ENCODE measurements at places on chromosomes 16 and 17. TPM values are rescaled to one million over a fixed set of nuclear protein-coding genes. Genes with fewer than 3 reads are reported as not detected.

GRCh38 chr17:58091024-58091567, 7.9 kb downstream of the DYNLL2 start:
- DNase-seq, result peak; percentile 27

GRCh38 chr16:11890231-11890965, 25.4 kb downstream of the GSPT1 start:
- DNase-seq, result no peak

Gene IL4R
- total RNA-seq, result 155 TPM

Gene ZNF624
- total RNA-seq, result 4.8 TPM

- no peak for DNase-seq
Observed at GRCh38 chr17:82865774-82866395, 26.1 kb upstream of the ZNF750 start.

GRCh38 chr17:66302761-66303626, 581 bp downstream of the PRKCA start:
- DNase-seq, result peak; percentile 70

Gene CTRB2
- not detected for total RNA-seq

Gene PIPOX
- 1.6 TPM for total RNA-seq

Gene KRT31
- not detected for total RNA-seq

DNA sequence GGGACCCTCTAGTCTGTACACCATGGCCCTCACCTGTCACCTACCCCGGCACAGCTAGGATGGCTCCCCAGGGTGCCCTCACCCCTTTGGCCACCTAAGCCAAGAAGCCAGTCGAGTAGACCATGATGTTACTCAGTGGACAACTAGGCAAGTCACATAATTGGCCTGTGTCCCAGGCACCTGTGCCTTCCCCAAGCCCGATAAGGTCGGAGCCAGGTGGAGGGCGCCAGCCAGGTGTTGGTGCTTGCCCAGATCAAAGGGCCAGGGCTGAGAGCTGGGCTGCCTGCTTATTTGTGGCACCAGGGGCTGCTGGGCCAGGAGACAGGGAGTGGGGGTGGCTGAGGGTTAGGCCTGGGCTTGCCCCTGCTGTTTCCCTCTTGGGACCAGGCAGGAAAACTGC, 16.8 kb downstream of the SPNS2 start:
- DNase-seq, result no peak

DNA sequence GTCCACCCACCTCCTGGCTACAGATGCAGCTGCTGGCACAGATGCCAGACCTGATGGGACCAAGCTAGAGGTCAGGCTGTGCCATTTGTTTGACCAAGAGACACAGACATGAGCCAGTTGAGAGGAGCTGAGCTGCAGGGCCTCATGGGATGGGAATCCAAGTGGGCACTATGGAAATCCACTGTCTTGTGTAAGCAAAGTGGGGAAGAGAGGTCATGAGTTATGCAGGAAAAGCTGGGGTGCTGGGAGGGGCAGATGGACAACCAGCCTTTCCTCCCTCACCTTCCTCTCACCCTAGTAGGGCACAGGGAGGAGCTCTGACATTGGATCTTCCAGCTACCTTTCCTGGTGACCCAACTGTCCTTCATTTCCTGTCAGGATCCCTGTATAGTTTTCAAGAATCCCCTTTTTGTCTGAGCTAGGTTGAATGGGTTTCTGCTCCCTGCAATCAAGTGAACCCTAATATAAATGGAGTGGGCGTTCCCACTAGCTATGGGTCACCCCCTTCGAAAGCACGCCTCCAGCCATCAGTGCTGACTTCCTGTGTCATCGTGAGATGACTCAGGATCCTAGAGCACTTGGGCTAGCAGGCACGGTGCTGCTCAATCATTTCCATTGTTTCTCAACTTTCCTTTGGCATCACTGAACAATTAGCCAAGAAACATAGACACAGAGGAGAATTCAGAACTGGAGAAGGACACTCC, 13.6 kb downstream of the ATPAF2 start:
- peak; percentile 86 for DNase-seq

DNA sequence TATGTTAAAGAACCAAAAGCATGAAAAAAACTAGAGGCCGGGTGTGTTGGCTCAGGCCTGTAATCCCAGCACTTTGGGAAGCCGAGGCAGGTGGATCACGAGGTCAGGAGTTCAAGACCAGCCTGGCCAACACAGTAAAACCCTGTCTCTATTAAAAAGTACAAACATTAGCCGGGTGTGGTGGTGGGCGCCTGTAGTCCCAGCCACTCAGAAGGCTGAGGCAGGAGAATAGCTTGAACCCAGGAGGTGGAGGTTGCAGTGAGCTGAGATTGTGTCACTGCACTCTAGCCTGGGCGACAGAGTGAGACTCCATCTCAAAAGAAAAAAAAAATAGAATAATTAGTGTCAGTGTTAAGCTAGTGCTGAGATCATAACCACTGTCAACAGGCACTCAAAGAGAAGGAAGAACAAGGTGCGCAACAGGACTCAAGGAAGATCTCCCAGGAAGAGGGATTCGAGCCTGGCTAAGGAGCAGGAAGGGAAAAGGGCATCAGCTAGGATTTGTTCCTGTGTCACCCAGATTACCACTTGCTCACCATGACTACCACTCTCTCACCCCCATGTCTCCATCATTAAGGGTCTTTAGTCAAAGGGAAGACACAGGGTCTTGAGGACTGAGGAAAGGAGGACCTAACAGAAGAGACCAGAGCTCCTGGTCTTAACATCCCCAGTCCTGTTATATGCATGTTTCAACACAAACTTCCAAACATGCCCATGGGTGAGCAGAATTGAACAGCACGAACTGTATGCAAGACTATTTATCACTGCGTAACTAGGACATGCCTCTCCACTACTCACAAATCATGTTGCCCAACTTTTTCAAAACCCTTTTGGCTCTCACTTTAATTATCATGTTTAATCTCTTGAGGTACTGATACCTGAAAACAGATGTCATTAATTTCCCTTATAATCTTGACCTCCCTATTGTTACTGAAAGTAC, 88.3 kb upstream of the PLEKHM1 start:
- DNase-seq, result no peak

GRCh38 chr17:77033892-77034404, 106.8 kb upstream of the SEC14L1 start:
- no peak for DNase-seq

GRCh38 chr17:9522074-9522473, 53.5 kb downstream of the STX8 start:
- DNase-seq, result no peak

- DNase-seq, result no peak
Observed at GRCh38 chr16:15513156-15513555, 78.8 kb downstream of the BMERB1 start.

DNA sequence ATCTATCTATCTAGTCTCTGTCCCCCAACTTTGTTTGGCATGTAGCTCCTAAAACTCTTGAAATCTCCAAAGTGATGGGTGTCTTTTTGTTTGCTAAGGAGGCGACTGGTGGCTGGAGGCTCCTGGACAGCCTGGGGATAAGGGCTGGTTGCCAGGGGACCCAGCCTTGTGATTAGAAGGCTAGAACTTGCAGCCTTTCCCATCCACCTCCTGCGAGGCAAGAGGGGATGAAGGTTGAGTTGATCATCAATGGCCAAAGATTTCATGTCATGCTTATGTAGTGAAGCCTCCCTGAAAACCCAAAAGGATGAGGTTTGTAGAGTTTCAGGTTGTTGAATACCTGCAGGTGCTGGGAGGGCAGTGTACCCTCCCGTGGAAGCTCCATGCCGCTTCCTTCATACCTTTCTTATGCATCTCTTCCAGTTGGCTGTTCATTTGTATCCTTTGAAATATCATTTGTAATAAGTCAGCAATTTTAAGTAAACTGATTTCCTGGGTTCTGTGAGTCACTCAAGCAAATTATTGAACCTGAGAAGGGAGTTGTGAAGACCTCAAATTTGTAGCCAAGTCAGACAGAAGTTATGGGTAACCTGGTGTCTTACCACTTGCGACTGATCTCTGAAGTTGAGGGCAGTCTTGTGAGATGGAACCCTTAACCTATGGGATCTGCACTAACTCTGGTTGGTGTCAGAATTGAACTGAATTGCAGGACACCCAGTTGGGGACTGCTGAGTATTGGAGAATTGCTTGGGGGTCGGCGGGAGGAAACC, 202.4 kb downstream of the SEC14L1 start:
- peak; percentile 44 for DNase-seq

Data from activated CD8-positive, alpha-beta memory T cell treated with anti-CD3 and anti-CD28 coated beads, Interleukin-2, amount 10 ng/mL, durations not matched to agents 7 days and 5 days (primary cell).